ENCODE measurements at places on chromosomes 7 and 10.
A peak's percentile ranks its signal among the peaks of the same experiment; 100 is the strongest.

GRCh38 chr10:72171175-72171630 is 44.6 kb upstream of the ANAPC16 start:
- DNase-seq, result peak; percentile 98

DNA sequence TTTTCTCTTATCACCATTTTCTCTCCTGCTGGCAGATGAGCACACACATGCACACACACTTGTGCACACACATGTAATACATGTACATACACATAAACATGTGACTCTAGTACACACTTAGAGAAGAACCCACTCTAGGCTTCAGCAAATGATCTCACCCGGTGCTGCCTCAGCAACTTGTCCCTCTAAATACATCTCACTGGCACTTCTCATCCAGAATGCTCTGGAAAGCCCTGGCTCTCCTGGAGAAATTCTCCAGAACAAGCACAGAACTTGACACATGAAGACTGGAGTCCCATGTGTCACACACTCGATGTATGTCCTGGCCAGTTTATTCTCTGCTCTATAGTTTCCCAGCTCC is 254.9 kb downstream of the ELMO1 start:
- no peak for DNase-seq

- DNase-seq, result no peak
These were observed 237.7 kb downstream of the ETV1 start for GRCh38 chr7:13751766-13752165.

DNA sequence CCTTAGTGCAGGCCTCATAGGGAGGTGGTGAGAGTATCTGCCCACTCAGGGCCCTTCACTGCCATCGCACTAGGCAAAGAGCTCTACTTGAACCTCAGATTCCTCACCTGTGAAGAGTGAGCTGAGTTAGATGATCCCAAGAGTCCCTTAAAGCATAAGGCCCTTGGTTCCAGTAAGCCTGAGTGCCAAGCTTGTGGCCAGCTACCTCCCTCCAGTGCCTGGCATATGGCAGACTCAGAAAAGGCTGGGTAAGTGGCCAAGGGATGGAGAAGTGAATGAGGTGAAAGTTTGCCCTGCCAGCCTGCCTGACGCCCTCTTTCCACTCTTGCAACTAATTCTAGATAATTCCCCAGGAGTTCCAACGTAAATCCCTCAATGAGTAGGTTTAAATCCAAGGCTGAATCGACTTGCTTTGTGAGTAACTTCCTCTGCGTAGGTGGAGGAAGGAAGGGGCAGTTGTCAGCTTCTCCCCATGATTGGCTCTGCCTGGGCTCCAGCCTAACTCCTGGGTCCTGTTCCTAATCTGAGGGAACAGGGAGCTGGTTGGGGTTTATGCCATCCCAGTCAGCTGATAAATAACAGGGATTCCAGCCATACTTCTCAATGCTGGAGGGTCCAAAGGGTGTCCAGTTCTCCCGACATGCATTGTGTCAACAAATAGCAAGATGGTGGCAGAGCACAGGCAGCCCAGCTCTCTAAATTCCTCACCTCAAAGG is 14.2 kb downstream of the DUSP5 start:
- DNase-seq, result peak; percentile 67

GRCh38 chr7:29990931-29991330 is 1.3 kb upstream of the SCRN1 start:
- no peak for DNase-seq

GRCh38 chr10:62076891-62077290 is 175.4 kb downstream of the ARID5B start:
- DNase-seq, result peak; percentile 94

- peak; percentile 6 for DNase-seq
These were observed 340.2 kb upstream of the CELF2 start for GRCh38 chr10:10677479-10677878.

DNA sequence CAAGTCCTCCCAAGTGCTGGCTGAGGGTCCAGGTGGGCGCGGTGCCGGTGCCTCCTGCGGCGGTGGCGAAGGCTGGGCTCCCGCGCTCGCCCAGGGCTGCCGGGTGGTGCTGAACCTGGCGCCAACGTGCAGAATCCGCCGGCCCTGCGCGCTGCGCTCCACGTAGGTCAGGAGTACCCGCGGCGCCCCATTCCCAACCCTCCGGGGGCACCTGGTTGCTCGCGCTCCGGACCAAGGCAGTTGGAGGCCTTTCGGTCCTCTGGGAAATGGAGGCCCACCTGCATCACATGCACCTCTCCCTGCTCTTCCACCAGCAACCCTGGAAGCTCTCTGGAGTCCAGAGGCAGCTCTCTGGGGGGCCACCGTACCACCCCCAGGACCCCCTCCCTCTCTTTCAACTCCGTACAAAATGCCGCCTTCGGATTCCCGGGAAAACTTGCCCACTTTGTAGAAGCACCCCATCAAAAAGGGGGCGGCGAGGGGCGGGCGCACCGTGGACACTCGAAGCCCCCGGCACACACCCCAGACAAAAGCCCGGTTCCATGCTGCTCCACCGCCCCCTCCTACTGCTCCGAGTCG is 745 bp downstream of the SLC16A9 start:
- no peak for DNase-seq

DNA sequence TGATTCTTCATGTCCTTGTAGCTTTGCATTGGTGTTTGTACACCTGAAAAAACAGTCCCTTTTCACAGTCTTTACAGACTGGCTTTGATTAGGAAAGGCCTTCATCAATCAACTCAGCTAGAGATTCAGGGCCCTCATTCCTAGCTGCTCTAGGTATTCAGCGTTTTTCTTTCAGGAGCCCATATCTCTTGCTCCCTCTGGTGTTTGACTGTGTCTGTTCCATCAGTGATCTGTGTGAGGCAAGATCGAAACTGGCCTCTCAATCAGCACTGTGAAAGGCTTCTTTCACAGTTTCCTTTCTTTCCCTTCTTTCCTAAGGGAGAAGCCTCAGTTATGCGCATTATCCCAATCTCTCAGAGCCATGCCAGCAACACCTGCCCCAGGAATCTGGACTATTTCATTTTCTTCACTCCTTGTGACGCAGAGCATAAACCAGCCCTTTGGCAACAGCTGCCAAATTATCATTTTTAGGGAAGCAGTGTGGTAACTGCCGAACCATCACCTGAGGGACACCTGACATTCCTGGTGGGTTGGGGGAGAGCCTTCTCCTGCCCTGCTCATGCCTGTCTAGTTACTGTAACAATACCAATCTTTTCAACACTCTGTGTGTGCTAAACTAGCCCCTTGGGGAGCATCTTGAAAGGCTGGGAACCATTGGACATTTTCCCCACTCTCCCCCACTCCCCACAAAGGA is 75.7 kb upstream of the CCDC71L start:
- peak; percentile 84 for DNase-seq

- no peak for DNase-seq
These were observed 165.3 kb downstream of the PTPRN2 start for GRCh38 chr7:158422196-158422886.

DNA sequence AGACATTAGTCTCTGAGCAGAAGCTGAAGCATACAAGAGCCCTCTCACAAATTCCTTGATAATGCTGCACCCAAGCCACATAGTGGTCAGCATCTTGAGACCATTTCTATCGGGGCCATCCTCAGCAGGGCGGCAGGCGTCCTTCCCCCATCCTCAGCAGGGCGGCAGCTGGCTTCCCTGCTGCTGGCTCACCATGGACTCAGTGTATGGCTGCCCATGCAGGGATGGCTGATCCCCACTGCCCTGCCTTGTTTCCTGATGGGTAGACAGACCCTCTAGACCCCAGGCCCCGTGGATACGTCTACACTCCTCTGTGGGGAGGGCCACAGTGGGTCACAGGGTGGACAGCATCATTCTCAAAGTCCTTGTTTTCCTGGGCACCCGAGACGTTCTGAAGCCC is 406.8 kb downstream of the TCERG1L start:
- DNase-seq, result no peak

- DNase-seq, result no peak
These were observed 440.5 kb downstream of the GRID1 start for GRCh38 chr10:85926136-85926535.

- peak; percentile 64 for DNase-seq
These were observed 27.4 kb upstream of the GOT1 start for GRCh38 chr10:99457813-99458212.

- no peak for DNase-seq
These were observed 182.2 kb upstream of the PCDH15 start for GRCh38 chr10:54983255-54983654.

GRCh38 chr10:119301397-119301796 is 94.0 kb downstream of the GRK5 start:
- peak; percentile 31 for DNase-seq

DNA sequence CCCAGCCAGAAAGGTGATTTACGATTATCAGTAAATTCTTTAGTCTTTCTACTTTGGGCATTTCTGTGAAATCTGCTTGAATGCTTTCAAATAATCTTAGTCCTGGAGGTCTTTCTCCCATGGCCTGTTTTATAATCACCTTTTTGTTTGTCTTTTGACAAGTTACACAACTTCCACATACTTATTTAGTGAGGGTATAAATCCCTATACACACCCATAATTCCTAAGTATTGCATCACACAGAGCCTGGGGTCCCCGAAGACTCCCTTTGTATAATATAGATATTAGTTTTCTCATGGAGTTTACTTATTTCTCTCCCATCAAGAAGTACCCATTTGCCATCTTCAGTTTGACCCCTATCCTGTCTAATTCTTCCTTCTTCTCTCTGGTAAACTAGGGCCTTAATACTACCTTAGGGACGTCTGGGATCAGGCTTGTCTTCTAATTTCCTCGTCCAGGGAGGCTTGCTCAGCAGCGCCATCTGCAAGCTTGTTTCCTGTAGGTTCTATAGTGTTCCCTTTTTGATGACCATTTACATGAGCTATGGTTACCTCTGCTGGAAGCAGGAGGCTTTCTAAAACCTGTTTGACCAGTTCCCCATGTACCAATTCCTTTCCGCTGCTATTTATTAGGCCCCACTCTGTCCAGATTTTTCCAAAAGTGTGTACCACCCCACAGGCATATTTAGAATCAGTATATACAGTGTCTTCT is 8.1 kb downstream of the DNAH11 start:
- DNase-seq, result no peak

DNA sequence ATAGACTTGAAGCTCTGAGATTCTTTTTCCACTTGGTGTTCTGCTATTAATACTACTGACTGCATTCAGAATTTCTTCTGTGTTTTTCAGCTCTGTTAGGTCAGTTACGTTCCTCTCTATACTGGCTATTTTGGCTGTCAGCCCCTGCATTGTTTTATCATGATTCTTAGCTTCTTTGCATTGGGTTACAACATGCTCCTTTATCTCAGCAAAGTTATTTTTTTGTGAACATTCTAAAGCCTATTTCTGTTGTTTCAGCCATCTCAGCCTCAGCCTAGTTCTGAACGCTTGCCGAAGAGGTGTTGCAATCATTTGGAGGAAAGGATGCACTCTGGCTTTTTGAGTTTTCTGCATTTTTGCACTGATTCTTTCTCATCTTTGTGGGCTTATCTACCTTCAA is 201.5 kb upstream of the GNAI1 start:
- DNase-seq, result no peak

DNA sequence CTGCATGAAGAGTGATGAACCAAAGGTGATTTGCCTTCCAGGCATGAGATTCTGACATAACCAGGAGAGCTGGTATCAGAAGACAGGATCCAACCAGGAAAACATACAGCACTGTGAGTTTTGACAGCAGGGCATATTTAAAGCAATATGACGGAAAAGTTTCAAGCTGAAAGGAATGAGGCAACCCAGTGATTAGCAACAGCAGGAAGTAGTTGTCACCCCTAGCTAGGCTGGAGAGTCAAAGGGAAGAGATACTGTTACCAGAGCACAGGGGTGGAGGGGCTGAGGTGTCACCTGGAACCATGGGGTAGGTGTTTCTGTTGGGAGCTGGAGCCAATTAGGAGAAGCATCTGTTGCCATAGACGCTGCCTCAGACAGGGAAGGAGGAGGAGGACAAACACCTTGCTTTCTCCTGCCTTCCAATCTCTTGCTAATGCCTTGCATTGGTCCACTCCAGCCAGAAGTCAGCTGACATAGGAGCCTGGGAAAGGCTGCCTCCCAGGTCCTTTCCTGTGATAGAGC is 125.4 kb upstream of the SORCS3 start:
- no peak for DNase-seq

GRCh38 chr10:102669206-102670064 is 25.2 kb downstream of the TRIM8 start:
- peak; percentile 59 for DNase-seq

DNA sequence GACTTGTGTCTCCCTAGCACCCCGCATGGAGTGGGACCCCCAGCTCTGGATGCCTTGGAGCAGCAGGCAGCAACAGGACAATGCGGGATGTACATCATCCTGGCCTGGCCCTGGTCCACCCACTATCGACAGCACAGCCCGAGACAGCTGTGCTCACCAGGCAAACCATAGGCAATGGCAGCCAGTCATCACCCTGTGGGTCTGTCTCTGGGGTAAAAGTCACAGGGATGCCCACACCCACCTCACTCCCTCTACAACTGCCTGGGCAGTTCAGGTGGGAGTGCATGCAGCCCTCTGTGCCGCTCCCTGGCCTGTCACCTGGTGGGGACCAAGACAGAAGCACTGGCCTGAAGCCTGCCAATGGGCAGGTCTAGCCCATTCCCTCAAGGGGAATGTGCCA is 147.8 kb downstream of the GRID1 start:
- no peak for DNase-seq

DNA sequence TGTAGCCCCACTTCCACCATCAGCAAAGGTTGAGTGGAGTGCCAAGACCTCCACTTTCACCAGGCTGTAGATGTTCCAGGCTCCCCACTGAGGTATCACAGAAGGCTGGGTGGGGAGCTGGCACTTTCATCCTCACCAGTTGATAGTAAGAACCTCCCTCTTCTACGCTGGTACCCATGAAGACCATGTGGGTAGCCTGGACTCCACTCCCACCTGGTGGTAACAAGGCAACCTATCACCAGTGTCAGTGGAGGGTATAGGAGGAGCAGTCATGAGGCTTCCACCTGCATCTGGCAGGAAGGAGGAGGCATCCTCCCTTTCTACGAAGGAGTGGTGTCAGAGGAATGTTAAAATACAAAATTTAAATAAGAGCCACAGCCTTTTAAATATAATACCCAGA is 4.4 kb downstream of the SMIM30 start:
- DNase-seq, result peak; percentile 29

- DNase-seq, result no peak
These were observed 49.5 kb downstream of the IKZF1 start for GRCh38 chr7:50353894-50354595.

GRCh38 chr7:95434557-95435421 is at the start of gene PON2:
Gene PON2 (minus strand): TSS chr7:95435028. CDS start chr7:95434951, 77 bp downstream.
- DNase-seq, result peak; percentile 84

- DNase-seq, result peak; percentile 45
These were observed 98.6 kb upstream of the DIP2C start for GRCh38 chr10:787933-788651.

DNA sequence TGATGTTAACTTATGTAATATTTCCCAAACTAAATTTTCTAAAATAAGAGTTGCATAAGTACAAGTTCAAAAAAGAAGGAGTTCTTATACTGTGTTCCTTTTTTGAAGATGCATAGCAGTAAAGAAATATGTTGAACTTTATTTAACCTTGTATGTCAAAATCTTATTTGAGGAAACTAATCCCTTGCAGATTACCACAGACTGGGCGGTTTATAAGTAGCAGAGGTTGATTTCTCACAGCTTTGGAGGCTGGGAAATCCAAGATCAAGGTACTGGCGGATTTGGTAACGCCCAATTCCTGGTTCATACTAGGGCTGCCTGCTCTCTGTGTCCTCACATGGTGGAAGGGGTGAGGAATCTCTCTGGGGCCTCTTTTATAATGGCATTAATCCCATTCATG is 68.5 kb downstream of the GNAT3 start:
- DNase-seq, result no peak

- no peak for DNase-seq
These were observed 367.3 kb upstream of the PCDH15 start for GRCh38 chr10:55168343-55168742.

Data from ELR (cell line).